ENCODE measurements at places on chromosomes 4 and X. TPM values are rescaled to one million over a fixed set of nuclear protein-coding genes. Genes with fewer than 3 reads are reported as not detected.

DNA sequence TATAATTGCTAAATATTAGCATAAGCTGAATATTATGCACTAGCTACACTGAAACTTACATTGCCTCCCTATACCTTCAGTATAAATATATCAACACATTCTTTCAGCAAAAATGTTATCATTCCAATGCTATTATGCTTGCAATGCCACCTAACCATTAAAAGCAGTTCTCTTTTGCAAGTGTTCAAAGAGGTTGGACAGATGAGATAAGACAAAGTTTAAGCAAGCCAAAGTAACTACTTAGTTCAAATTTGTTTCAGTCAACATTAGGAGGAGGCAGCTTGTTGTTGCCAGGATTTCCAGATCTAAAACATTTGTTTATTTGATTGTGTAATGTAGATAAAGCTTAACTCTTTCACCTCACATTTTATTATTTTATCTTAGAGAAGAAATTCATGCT, 323.9 kb upstream of the FAM241A start:
- no peaks in the 10 kb centered on the region for H3K4me1 ChIP-seq
- DNase-seq: no peak
- H3K36me3 ChIP-seq: no peaks in the 10 kb centered on the region
- no peaks in the 10 kb centered on the region for H3K27me3 ChIP-seq
- no peak overlapping the region for H3K27ac ChIP-seq
- no peak overlapping the region for H3K4me3 ChIP-seq

SPACA5 gene
- total RNA-seq: not detected

PNMA5 gene
- not detected for total RNA-seq

DNA sequence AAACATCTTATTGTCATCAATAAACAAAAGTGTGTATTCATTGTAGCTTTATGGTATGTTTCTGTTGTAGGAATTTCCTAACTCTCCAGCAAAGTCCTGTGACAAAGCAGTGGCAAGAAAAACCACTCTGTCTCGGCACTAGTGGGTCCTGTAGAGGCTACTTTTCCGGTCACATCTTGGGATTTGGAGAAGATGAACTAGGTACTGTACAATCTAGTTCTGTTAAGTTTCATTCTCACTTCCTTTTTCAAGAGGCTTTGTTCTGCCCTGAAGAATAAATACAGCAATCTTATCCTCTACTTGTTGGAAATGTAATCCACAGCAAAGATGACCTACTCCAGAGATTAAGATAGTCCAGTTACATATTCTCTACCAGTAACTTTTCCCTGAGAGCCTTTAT, 69.3 kb downstream of the HHIP start:
- H3K27me3 ChIP-seq: no peaks in the 10 kb centered on the region
- H3K27ac ChIP-seq: no peak overlapping the region
- H3K36me3 ChIP-seq: no peaks in the 10 kb centered on the region
- H3K4me3 ChIP-seq: no peak overlapping the region
- no peaks in the 10 kb centered on the region for H3K4me1 ChIP-seq

DNA sequence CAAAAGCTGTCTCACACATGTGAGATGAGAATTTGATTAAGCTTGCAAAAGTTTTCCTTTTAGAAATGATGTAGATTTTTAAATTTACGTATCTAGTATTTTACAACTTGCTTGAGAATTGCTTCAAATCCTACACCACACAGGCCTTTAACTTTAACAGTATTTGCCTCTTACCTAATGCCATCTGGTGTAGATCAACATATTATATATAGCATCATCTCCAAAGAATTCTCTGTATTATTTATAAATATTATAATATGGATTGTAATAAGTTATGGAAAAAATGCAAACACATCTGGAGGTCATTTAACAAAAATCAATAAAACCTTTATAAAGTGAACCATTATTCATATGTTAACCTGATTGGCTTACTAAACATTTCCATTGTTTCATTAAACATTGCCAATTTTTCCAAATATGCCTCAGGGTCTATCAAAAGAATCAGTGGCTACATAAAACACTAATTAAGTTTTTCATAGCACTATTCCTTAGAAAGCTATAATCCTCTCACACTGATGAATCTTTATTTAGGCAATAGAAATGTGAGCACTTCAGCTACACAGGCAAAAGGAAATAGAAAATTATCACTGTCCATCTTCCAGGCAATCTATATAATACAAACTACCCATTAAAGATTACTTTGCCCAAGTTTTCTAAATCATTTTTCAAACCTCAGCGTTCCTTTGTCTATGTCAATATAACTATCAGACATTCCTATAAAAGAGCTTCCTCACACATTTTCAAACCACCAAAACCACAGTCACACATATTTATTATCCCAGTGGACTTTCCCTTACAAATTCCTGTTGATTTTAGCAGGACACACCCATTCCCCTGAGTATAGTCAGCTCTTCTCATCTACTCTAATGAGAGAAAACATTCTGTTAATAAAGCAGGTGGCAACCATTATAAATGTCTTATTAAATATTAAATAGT, 83.5 kb upstream of the INTU start:
- H3K27me3 ChIP-seq: no peaks in the 10 kb centered on the region
- no peaks in the 10 kb centered on the region for H3K36me3 ChIP-seq
- peak overlapping the region; percentile 78 for H3K27ac ChIP-seq
- no peaks in the 10 kb centered on the region for H3K4me1 ChIP-seq

- H3K36me3 ChIP-seq: peaks cover 47% of the 10 kb centered on the region
- peaks cover 25% of the 10 kb centered on the region for H3K4me1 ChIP-seq
- no peaks in the 10 kb centered on the region for H3K27me3 ChIP-seq
Observed at GRCh38 chrX:2486476-2487133, 14.2 kb downstream of the DHRSX start.

FGG gene
- total RNA-seq: 0.44 TPM

GRCh38 chr4:183830438-183830985, 74.6 kb upstream of the STOX2 start:
- no peak overlapping the region for H3K27ac ChIP-seq
- DNase-seq: no peak
- no peak overlapping the region for H3K4me3 ChIP-seq
- no peaks in the 10 kb centered on the region for H3K27me3 ChIP-seq
- no peaks in the 10 kb centered on the region for H3K36me3 ChIP-seq

ENOPH1 gene
- 27.2 TPM for total RNA-seq

DNA sequence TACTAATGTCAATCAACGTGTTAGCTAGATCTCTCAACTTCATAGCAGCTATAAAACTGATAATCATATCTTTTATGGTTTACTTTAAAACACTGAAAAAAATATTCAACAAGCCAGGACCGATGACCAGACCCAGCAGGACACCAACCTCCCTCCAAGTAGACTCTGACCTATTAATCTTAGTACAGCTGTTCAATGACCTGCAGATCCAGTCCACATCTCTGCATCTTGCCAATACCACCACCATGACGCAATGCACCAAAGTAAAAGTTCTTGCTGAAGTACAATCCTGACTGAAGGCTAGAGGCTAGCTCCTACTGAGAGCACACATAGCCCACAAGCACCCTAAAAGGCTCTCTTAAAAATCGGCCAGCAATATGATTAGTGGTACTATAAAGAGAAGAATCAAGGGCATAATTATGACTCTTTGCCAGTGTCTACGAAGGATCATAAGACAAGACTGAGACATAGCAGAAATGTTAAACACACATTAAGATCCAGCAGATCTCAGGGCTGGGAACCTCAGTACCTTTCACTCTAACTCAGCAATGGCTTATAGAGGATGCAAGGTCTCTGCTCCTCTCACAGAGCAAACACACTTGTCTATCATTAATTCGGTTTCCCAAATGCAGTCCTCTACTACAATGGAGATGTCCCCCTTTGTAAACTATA, 7.6 kb downstream of the MED14 start:
- no peak for DNase-seq
- no peaks in the 10 kb centered on the region for H3K4me1 ChIP-seq
- no peaks in the 10 kb centered on the region for H3K36me3 ChIP-seq
- H3K27ac ChIP-seq: no peak overlapping the region
- peaks cover 2% of the 10 kb centered on the region for H3K27me3 ChIP-seq
- H3K4me3 ChIP-seq: no peak overlapping the region

DCAF12L2 gene
- 15.1 TPM for total RNA-seq

DNA sequence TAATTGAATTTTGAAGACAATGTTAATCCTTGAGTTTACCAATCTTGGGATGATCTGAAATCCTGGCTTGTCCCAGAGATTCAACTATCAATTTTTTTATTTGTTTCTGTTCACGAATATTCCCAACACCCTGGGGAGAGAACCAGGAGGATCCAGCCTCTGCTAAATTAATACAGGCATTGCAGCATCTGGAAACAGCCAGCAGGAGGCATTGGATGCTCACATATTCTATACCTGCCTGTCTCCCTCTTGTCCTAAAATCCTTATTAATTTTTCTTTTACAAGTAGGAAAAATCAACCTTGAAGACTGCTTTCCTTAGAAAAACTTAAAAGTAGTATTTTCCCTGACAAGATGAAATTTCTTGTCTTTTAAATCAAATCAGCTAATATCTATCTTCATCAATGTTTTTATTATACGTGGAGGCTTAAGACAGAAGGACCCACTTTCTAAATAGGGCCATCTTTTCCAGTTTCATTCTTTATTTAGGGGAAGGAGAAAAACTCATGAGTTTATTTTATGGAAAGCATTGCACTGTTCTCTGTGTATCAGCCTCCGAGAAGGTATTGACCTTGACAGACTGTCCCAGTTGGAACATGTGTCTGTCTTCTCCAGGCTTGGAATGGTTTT, 102.4 kb downstream of the CLNK start:
- no peaks in the 10 kb centered on the region for H3K36me3 ChIP-seq
- no peaks in the 10 kb centered on the region for H3K4me1 ChIP-seq
- no peaks in the 10 kb centered on the region for H3K27me3 ChIP-seq
- H3K4me3 ChIP-seq: no peak overlapping the region

DNA sequence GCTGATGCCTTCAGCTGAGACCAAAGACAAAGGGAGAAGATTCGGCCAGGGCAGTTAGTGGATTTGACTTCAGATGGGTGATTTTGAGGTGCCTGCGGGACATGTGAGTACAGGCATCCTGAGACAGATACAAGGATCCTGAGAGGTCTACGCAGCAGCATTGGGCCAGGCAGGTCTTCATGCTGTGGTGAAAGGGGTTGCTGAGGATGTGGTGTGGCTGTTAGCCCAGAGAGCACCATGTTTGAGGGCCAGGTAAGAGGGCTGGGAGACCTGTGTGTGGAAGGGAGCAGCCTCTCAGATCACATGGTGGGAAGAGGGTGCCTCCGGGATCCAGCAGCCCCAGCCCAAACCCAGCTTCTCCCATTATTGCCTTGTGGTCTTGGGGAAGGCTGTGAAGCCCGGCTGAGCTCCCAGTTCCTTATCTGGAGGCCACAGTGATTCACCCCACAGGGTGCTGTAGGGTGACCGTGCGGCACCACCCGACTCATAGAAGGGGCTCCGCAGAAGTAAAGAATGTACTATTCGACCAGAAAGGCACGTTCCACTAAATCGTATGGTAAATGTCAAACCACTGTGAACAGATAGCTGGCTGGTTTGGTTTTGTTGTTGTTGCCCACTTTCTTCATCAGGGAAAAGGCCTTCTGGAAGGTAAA, 27.7 kb upstream of the TADA2B start:
- H3K36me3 ChIP-seq: peaks cover 56% of the 10 kb centered on the region
- peaks cover 11% of the 10 kb centered on the region for H3K4me1 ChIP-seq
- no peak overlapping the region for H3K4me3 ChIP-seq
- H3K27ac ChIP-seq: no peak overlapping the region
- no peaks in the 10 kb centered on the region for H3K27me3 ChIP-seq

GRCh38 chrX:94831364-94831763, 1157.4 kb downstream of the FAM133A start:
- no peak overlapping the region for H3K4me3 ChIP-seq
- no peaks in the 10 kb centered on the region for H3K36me3 ChIP-seq
- H3K4me1 ChIP-seq: no peaks in the 10 kb centered on the region
- peak; percentile 5 for DNase-seq
- no peaks in the 10 kb centered on the region for H3K27me3 ChIP-seq
- no peak overlapping the region for H3K27ac ChIP-seq

- H3K36me3 ChIP-seq: no peaks in the 10 kb centered on the region
- no peak overlapping the region for H3K4me3 ChIP-seq
- DNase-seq: peak; percentile 92
Observed at GRCh38 chr4:138680989-138681604, 334.5 kb upstream of the NOCT start.

- H3K4me1 ChIP-seq: no peaks in the 10 kb centered on the region
- no peak for DNase-seq
- no peak overlapping the region for H3K4me3 ChIP-seq
- no peak overlapping the region for H3K27ac ChIP-seq
- no peaks in the 10 kb centered on the region for H3K36me3 ChIP-seq
Observed at GRCh38 chrX:15425024-15425423, 40.8 kb upstream of the VEGFD start.

FRYL gene
- 38.3 TPM for total RNA-seq

DNA sequence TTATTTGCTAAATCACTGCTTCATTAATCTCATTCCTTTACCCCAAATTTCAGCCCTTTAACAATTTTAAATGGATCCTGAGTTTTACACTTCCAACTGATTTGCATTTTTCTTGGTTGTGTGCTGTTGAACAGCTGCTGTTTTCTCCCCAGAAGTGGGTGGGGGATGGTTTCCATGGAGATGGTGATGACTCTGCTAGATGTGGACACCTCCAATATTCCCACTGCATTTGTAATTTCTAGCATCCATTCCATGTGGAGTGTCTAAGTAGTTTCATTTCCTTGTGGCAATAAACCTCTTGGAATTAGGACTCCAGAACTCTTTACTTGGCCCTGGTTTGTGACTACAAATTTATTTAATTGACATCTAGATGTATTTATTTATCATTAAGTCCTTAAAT, 330.4 kb downstream of the GBA3 start:
- no peak for DNase-seq
- H3K4me1 ChIP-seq: no peaks in the 10 kb centered on the region
- H3K27ac ChIP-seq: no peak overlapping the region

GRCh38 chrX:9383655-9384054, 81.2 kb upstream of the TBL1X start:
- H3K36me3 ChIP-seq: no peaks in the 10 kb centered on the region
- H3K27me3 ChIP-seq: peaks cover 13% of the 10 kb centered on the region
- no peak for DNase-seq
- no peaks in the 10 kb centered on the region for H3K4me1 ChIP-seq
- no peak overlapping the region for H3K4me3 ChIP-seq

- H3K27me3 ChIP-seq: no peaks in the 10 kb centered on the region
- no peaks in the 10 kb centered on the region for H3K36me3 ChIP-seq
- peaks cover 18% of the 10 kb centered on the region for H3K4me1 ChIP-seq
- H3K27ac ChIP-seq: peak overlapping the region; percentile 65
- H3K4me3 ChIP-seq: no peak overlapping the region
- DNase-seq: peak; percentile 82
Observed at GRCh38 chr4:152063621-152064240, 302.9 kb upstream of the GATB start.

SHISA3 gene
- total RNA-seq: 1.9 TPM

DNA sequence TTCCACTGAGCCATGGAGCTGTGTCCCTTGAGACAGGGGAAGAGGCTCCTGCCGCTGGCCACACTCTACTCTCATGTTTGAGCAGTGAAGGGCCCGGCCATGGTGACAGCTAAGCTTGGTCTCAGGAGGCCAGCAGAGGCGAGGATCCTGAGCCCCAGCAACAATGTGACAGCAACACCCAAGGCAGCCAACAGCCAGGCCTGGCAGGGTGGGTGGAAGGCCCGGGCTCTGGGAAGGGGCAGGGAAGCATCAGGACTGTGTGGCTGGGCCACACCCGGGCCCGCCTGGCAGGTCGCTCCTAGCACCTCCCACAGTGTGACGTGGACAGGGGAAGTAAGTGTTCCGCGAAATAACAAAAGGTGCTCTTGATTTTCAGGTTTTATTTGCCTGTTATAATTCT, 24.8 kb downstream of the L1CAM start:
- H3K4me1 ChIP-seq: no peaks in the 10 kb centered on the region
- peaks cover 64% of the 10 kb centered on the region for H3K27me3 ChIP-seq
- H3K4me3 ChIP-seq: no peak overlapping the region
- DNase-seq: no peak
- no peaks in the 10 kb centered on the region for H3K36me3 ChIP-seq

GRCh38 chr4:27206009-27206408, 345.4 kb downstream of the STIM2 start:
- H3K27me3 ChIP-seq: no peaks in the 10 kb centered on the region
- H3K27ac ChIP-seq: no peak overlapping the region
- H3K4me1 ChIP-seq: no peaks in the 10 kb centered on the region
- H3K36me3 ChIP-seq: no peaks in the 10 kb centered on the region
- H3K4me3 ChIP-seq: no peak overlapping the region

IL1RAPL1 gene
- 2.3 TPM for total RNA-seq
